ENCODE measurements at places on chromosomes 2 and 18.
A peak's percentile ranks its signal among the peaks of the same experiment; 100 is the strongest.

DNA sequence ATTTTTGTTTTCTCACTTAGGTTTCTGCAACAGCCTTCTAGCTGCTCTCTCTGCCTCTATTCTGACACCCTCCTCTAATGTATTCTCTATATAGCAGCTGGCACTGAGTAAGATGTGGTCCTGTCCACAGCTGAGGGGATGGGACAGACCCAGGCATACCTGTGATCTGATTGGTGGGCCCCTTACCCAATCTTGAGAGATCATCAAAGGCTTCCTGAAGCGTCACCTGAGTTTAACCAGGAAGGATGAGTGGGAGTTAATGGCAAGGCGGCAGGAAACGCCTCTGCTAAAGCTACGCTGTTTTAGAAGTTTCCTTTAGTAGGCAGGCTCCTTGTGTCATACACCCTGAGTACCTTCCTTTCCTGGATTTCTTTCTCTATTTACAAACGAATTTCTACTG, 5.7 kb upstream of the TET3 start:
- no peak for DNase-seq

- peak; percentile 10 for DNase-seq
Measured at GRCh38 chr2:12265646-12266045, 451.1 kb upstream of the TRIB2 start.

- DNase-seq, result no peak
Measured at GRCh38 chr2:76019128-76019527, 308.4 kb upstream of the GCFC2 start.

DNA sequence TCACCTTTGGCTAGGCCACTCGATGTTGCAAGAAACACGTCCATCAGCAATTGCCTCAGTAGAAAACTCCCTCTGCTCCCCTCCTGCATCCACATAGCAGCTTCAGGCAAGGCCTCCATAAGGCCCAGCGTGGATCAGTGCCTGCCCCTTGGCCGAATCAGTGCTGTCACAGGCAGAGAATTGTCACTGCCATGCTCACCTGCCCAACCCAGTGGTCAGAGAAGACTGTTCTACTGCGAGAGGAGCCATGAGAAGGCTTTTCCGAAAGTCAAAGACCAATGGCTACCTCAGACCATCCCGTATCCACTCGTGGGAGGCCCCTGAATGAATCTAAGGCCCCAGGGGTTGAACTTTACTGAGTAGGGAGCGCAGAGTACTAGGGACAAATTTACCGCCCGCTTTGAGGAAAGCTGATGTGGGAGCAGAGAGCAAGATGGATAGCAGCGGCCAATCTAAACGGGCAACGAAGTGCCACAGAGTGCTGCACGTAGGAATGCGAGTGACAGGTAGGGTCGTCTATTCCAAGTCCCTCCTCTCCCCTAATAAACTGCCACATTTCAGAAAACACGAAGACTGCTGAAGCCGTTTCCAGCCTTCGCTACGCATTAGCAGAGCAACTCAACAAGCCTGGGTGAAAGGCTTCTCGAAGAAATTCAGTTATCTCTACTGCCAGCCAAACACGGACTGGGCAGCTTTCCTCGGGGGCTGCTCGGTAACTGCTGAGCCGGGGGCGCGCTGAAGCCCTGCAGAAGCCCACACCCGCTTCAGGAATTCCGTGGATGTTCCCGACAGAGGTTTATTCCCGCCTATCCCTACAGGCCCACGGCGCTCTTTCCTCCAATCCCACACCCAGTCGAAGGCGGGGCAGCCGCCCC, 968 bp upstream of the RALBP1 start:
- DNase-seq, result peak; percentile 79

GRCh38 chr2:25078170-25079049, 36.5 kb downstream of the EFR3B start:
- peak; percentile 75 for DNase-seq

DNA sequence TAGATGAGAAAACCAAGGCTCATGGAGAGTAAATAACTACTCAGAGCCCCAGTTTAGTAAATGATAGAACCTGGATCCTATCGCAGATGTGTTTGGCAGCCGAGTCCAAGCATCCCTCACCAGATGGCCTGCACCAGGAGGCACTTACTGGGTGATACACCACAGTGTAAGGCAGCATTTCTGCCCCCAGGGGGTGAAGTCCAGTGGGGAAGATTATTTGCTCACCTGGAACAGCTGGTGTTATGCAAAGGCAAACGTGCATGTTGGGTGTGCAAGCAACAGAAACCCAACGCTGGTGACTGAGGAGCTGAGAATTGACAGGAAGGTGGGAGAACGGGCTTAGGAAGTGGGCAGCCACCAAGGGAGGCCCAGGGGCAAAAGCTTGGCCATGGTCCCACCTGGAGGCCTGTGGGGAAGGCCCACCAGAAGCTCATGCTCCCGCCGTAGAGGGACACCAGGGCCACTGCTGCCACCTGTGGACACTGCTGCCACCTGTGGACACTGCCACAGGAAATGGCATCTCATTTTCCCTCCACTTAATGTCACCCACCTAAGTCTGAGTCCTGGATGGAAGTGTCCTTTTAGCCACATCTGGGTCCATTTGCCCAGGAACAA, 100.6 kb downstream of the TFCP2L1 start:
- no peak for DNase-seq

- DNase-seq, result peak; percentile 69
Measured at GRCh38 chr2:217223222-217223930, 363.5 kb upstream of the TNP1 start.

GRCh38 chr2:109322111-109322510, 193.1 kb downstream of the SH3RF3 start:
- peak; percentile 91 for DNase-seq

- no peak for DNase-seq
Measured at GRCh38 chr2:163373496-163373895, 362.3 kb downstream of the FIGN start.

GRCh38 chr2:163405298-163405697, 330.5 kb downstream of the FIGN start:
- DNase-seq, result no peak

Data from AG08395 (cell line).